ENCODE measurements at places on chromosomes 7 and 10.
A peak's percentile ranks its signal among the peaks of the same experiment; 100 is the strongest.

DNA sequence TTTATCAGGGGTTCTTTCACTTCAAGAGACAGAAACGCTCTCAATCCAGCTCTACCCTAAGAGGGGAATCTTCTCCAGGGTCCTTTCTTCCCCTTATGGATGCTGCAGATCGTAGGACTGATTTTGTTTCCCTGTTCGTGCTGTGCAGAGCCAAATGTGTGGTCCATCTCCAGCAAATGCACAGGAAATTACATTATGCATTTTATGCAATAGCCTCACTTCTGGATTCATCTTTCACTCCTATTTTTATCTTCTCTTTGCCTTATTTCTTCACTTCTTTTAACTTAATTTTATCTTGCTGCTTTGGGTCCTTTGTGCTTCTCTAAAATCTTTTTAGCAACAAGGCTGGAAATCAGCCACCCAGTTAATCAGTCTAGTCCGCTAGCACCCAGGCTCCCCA is 184.5 kb upstream of the INHBA start:
- no peak for DNase-seq

DNA sequence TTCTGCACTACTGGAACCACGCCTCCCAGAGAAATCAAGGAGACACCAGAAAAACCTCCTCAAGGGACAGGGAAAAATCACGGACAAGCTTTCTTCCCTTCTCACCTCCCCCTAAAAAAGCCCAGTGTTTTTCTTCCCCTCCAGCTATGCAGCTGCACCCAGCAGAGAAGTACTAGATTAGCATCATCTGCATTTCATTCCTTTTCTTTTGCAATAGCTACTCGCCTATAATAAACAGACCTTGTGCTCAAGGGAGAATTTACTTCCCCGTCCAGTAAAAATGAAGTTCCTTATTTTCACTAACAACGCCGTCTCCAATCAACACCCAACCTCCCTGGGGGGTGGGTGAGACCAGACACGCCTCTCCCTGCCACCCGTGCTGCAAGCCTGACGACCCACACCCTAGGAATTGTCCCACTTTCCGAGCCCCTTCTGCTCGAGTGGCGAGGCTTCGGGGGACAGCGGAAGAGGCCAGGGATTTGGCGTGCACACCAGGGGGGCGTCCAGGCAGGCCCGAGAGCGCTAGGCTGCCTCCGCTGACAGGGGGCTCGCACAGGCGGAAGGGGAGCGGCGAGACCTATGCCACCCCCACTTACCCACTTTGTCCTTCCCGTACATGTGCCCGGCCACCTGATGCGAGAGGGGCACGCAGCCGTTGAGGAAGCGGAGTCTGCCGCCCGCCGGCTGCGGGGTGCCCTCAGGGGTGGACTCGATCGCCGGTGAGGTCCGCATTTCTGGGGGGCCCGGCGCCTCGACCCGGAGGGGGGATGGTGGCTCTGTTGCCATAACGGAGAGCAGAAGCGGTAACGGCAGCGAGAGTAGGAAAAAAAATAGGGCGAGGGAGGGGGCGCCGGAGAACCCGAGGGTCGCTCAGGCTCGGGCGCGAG is 625 bp downstream of the IPMK start:
- DNase-seq: peak; percentile 51

DNA sequence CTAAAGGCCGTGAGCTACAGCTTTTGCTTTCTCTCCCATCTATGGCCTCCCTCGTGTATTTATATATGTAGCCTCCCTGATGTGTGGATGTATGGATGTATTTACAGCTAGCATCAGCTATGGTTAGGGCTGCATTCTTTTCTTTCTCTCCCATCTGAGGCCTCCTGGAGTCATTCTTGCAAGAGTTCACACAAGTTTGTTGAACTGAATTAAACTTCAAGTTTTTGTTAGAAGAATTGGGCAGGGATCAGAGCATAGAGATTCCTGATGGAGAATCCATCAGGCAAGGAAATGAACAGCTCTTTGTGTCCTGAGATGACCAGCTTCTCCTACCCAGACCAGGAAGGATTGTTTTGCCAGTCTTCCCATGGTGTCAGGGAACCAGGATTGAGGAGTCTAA is 60.3 kb downstream of the AHCYL2 start:
- DNase-seq: no peak

- peak; percentile 100 for DNase-seq
These were observed at the start of gene ECHS1 for GRCh38 chr10:133373174-133374090. TSS of gene ECHS1 (minus strand) at chr10:133373354. CDS start at chr10:133373333, 21 bp downstream.

DNA sequence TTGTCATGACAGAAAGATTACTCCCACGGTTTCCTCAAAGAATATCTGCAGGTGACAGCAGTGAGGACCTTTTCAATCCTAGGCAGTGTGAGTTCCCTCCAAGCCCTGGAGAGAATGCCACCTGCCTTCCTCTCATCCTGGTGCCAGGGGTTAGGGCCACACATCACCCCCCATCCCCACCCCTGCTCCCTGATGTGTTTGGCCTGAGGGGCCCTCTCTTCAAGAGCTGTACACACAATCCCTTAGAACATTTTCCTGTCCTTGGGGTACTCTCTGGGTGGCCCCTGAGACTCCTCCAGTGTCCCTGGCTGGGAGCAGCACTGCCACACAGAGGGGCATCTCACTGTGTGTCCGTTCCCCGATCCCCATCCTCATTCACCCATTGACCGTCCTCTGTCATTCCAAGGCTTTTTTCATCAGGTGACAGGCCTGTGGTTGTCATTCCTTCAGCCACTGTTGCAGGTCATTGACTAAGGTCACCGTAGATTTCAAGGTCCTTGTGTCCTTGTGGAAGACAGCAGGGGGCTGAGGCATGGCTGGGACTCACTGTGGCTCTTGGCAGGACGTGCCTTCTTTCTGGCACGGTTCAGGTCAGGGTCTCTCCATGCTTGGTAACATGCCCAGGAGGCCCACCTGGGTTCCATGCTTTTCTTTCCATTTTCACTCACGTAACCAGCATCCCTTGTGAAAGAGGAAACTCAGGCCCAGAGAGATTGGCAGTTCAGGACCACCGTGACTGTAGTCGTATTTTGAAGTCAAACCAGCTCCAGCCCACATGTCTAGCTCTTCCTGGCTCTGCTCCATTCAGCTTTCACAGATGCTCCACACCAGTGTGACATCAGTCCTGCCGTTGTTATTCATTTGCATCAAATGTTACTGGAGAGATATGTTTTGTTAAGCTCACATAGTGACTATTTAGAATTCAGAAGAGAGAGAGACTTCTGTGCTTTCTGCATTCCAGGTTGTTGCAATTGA is 26.8 kb upstream of the BTBD16 start:
- DNase-seq: no peak

- DNase-seq: no peak
These were observed 599.0 kb downstream of the TYW1 start for GRCh38 chr7:67595431-67596180.

DNA sequence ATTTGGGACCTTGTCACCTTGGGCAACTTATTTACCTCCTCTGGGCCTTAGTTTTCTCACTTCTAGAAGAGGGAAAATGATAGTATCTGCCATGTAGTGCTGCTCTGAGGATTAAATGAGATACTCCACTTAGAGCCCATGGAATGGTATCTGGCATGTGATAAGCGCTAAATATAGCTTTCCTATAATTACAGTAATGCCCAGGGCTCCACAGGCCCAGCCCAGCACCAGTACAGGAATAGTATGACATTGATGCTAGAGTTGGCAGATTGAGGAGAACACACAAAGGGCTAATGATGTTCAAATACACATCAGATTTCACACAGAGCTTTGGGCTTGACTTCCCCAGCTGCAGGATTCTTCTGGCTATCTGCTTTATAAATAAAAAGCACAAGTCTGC is 34.9 kb downstream of the FAS start:
- no peak for DNase-seq

GRCh38 chr7:147438216-147438615 is 1152.3 kb upstream of the C7orf33 start:
- DNase-seq: no peak

- DNase-seq: no peak
These were observed 170.6 kb upstream of the IMMP2L start for GRCh38 chr7:111732923-111733322.

GRCh38 chr10:49562893-49563292 is 24.0 kb upstream of the ERCC6 start:
- no peak for DNase-seq

- no peak for DNase-seq
These were observed 48.0 kb downstream of the CREB3L2 start for GRCh38 chr7:137953665-137954470.

DNA sequence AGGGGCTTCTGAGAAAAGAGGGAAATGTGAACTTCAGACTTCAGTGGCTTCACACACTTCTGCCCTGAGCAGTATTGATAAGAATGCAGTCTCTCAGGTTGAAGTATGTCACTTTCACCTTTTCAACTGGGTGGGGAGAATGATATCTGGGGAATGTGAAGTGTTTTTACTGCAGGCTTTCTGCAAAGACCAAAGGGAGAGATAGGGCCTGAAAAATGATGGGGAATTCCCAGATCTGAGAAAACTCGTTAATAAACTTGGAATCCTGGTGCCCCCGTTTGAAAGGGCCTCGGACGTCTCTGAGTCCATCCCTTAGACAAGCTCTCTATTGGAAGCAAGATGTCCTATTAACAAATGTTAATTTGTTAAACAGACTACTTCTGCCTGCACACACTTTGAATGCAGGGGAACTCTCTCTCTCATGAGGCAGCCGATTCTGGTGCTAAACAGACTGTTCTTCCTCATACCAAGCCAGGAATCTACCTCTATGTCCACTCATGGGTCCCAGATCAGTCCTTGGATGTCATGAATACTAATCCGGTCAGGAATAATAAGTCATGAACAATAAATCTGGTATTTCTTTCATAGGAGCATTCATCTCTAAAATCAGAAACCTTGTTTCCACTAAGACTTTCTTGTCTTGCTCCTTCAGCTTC is 193.6 kb downstream of the JCAD start:
- no peak for DNase-seq

DNA sequence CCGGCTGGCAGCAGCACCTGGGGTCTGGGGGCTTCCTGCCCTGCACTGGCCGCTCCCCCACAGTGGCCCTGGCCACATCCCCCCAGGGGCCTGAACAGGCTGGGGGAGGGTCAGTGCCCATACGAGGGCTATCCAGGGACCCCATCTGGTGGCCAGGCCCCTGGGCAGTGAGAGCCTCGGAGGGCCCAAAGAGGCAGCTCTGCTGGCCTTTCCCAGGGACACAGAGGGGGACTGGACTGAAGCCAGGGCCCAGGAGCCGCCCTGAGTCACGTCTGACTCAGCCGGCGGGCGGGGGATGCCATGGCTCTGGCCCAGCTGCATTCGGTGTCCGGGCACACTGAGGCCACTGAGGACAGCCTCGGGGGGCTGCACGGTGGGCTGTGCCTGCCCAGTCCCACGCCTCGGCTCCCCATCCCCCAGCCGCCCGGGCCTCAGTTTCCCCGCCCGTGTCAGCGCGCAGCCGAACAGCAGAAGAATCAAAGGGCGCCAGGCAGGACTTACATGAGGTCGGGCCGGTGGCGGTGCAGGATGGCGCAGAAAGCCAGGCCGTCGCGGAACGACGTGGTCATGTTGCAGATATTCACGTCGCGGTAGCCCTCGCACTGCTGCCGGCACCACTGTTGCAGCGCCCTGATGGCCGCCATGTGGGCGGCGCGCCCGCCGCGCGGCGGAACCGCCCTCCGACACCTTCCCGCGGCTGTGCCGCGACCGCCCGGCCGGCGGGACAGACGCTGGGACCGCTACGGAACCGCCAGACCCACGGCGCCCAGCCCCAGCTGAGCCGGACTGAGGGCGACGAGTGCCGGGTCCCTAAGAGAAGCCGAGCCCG is at the start of gene MICALL2:
Gene MICALL2 (minus strand): TSS at position 788 of the 829 bp plus-strand sequence. CDS start 144 bp downstream, at position 644.
- DNase-seq: peak; percentile 87

GRCh38 chr7:128309976-128310375 is 33.7 kb downstream of the RBM28 start:
- DNase-seq: no peak

DNA sequence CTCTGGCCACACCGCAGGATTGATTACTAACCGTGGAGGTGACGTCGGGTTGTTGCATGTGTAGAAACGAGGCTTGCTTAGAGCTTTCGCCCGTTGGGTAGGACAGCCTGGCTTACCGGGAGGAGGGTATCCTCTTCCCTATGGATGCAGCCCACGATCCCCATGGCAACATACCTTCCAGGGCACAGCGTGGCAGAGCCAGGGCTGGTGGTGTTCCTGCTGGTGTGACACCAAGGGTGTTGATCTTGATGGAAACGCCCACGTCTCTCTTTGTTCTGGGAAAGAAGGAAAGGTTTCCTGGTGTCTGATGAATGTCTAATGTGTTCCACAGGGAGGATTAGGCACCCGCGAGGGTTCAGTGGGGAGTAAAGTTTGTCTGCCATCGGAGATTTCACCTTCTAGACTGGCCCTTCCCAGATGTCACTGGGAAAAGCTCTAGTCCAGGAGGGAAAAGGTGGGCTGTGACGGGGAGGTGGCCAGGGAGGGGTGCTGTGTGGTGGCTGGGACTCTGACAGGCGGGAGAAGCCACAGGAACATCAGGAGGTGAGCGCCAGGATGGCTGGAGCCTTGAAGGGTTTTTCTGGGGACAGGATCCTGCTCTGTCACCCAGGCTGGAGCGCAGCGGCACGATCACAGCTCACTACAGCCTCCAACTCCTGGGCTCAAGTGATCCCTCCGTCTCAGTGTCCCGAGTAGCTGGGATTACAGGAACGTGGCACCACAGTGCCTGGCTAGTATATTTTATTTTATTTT is 102.1 kb downstream of the CUX1 start:
- DNase-seq: no peak

DNA sequence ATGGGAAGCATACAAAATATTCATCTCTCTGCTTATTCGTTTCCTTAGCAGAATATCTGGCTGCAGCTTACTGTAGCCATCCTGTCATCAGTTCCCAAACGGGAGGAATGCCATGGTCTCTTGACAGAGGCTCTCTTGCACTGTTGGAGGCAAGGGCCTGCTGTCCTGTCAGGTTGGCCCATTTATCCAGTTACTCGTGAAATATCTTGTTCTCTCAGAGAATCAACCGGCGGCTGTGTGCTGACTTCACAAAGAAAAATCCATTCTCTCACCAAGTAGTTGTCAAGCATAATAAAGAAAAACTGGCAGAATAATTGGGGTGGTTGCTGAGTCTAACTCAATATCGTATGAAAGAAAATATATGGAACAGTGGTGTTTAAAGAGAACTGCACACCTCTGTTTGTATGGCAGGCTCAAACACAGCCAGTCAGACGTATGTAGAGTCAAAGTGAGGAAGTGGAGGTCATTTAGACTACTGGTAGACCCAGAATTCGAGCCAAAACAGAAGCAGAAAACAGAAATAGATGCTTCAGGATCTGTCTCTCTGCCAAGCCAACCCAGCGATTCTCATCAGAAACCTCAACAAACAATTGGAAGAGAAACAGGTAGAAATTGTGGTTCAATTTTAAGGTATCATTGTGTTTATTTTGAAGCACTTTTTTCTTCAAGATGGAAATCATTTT is 349.2 kb upstream of the PRKCQ start:
- no peak for DNase-seq
